Activated CD8-positive, alpha-beta memory T cell treated with anti-CD3 and anti-CD28 coated beads for 1 hour (primary cell): ENCODE measurements at places on chromosomes 5 and 9.

- no peak for DNase-seq
Measured at GRCh38 chr9:3435732-3436131, 90.1 kb downstream of the RFX3 start.

- no peak for DNase-seq
Measured at GRCh38 chr9:119420231-119420630, 51.0 kb upstream of the BRINP1 start.

DNA sequence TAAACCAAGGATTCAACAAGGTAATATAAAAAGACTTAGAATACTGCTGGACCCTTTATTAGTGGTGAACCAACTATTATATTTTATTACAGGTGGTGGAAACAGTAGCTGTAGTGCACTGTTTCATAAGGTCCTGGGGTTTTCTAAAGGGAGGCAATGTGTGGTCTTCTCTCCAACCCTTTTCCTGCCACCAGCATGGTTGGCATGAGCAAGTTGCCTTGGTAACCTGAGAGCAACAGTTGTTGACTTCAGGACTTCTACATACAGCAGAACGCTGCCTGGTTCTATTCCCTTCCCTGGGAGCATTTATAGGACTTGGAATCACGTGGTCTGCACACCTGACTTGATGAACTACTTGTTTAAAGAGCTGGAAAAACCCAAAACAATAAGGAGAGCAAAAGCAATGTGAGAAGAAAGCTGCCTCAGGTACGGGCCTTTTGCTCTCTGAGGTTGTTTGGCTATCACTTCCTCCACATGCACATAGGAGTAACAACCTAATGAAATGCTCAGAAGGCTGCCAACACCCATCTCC lies 81.1 kb upstream of the RAI14 start:
- no peak for DNase-seq

DNA sequence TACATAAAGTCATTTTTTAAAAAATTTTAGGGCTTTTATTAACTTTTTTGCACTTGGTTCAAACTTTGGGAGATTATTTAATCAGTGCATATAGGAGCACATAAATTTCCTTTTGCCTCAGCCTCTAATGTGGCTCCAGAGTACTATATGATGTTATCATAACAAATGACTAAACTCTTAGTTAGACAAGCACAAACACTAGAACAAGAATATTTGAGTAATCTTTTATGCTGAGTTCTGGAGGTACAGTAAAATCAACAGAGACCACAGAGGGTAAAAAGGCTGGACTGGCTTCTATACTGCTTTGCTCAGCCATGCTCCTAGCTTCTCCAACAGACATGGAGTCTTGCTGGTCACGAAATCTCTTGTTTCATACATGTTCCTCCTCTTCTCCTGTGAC lies 52.5 kb upstream of the SGCD start:
- DNase-seq: no peak

DNA sequence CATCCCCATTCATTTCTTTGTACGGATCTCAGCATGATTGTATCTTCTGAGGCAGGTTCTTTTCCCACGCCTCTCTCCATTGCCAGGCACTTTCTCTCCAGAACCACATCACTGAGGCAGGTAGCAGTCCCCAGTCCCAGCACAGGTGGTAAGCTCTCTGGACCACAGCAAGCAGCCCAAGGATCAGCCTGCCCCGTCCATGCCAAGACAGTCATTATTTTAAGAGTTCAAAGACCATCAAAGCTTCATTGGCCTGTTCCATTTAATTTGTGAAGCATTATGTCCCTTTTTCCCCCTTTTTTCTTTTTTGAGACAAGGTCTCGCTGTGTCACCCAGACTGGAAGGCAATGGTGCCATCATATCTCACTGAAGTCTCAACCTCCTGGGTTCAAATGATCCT lies 171.7 kb downstream of the AUH start:
- no peak for DNase-seq

DNA sequence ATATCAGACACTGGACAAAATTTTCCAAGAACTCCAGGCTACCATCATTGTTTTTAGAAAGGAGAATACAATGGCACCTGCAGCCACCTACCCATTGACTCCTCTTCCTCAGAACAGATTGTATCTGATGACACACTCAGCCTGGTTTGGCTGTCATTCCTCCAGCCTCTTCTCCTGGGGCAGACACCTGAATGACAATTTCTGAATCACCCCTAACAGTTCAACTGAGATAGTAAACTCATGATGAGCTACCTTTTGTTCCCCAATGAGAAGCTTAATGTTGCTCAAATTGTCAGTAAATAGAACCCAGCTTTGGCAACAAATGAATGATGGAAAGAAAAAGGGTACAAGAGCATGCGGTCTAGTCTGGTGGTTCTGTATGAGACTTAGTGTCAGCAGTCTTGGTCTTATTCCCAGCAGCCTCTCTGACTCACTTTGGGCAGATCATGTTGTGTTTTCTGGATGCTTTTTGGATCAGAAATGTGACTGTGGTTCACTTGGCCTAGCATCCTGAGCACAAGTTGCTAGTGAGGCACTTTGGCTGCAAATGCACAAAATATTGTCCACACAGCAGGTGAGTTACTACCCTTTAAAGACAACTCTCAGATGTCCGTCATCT lies 78.3 kb downstream of the MAMDC2 start:
- no peak for DNase-seq

DNA sequence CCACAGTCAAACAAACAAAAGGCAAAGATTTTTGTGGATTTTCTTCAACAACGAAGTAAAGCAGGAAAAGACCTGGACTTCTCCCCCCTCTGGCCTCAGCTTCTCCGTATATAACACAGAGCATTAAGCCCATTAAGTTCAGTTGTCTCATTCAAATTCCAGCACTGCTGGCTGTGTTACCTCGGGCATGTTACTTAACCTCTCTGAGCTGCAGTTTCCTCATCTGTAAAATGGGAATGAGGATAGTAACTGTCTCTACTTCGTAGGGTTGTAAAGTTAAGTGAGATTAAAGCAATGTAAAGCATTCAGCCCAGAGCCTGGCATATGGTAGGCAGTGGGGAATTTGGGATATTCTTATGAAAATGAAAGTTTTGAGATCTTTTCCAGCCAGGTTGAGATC lies 92.7 kb upstream of the SMIM23 start:
- DNase-seq: no peak

GRCh38 chr5:119079318-119079921 lies 8.5 kb downstream of the DMXL1 start:
- DNase-seq: no peak

DNA sequence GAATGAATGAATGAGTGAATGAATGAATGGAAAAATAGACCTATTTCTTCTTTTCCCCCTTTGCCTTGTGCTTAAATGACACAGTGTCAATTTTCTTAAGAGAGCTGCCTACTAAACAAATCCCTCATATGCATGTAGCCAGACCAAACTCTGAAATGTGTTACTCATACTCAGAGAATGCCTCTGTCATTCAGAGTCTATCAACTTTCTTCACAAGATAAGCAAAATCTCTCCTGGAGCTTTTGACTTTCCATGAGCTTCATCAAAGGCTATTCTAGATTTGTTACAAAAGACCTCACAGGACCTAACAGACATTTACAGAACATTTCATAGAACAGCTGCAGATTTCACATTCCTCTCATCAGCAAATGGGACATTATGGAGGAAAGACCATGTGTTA lies 275.7 kb upstream of the MSX2 start:
- no peak for DNase-seq

DNA sequence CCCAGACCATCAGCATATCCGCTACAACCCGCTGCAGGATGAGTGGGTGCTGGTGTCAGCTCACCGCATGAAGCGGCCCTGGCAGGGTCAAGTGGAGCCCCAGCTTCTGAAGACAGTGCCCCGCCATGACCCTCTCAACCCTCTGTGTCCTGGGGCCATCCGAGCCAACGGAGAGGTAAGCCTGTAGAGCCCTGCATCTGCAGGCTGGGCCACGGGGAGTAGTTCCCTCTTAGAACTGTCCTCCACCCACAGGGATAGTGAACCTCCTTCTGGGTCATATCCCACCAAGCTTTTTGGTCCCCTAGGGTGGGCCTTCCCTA lies 569 bp downstream of the GALT start:
- DNase-seq: no peak

- no peak for DNase-seq
Measured at GRCh38 chr5:67678594-67678993, 482.0 kb upstream of the CD180 start.
